ENCODE measurements at places on chromosomes 11 and 22.

GRCh38 chr11:76243957-76244285 is 37.6 kb upstream of the WNT11 start:
- DNase-seq, result no peak

DNA sequence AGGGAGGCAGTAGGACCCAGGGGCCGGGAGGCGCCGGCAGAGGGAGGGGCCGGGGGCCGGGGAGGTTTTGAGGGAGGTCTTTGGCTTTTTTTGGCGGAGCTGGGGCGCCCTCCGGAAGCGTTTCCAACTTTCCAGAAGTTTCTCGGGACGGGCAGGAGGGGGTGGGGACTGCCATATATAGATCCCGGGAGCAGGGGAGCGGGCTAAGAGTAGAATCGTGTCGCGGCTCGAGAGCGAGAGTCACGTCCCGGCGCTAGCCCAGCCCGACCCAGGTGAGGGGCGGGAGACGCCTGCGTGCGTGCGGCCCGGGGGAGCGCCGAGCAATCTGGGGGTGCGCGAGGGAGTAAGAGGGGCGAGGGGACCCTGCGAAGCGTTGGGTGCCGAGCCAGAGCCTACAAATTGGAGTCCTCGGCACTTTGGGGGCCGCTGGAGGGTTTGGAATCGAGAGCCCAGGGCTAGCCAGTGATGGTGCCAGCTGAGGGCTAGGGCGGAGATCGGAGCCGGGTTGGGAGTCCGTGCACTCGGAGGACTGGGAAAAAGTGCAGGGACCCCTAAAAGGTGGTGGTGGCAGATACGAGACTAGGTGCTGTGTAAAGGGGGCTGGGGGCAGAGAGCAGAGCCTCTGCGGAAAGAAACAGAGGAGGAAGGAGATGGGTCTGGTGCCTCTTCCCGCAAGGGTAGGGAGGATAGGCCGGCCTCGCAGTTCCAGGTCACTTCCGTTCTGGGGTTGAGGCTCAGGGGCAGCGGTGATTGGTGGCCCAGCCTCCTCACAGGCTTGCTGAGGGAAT is at the start of gene SERPINH1:
TSS of gene SERPINH1 (plus strand) at position 206 of the 788 bp plus-strand sequence. CDS start 4,097 bp downstream, outside the sequence.
- DNase-seq, result peak; percentile 70

DNA sequence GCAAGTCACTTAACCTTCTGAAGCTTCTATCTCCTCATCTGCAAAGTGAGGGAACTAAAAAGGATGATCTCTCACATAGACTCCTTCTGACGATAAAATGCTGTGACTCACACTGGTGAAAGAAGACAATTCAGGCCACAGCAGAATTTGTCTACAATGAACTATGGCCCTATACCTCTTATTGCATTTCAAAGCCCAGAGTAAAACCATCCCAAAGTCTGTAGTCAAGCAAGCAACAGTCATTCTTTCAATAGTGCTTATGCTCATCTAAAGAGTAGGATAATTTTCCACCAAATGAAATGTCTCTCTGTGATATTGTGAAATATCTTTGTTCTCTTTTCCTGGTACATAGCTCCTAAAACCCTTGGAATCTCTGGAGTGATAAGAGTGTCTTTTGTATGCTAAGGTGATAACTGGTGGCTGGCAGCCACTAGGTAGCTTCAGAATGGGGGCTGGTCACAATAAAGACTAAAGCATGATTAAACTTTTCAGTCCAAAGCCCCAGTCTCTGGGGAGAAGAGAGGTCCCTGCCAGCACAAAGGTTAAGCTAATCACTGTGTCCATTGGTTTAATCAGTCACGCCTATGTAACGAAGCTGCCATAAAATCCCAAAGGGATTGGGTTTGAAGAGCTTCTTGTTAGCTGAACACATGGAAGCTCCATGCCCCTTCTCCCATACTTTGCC is 30.8 kb downstream of the SYTL2 start:
- DNase-seq, result no peak

DNA sequence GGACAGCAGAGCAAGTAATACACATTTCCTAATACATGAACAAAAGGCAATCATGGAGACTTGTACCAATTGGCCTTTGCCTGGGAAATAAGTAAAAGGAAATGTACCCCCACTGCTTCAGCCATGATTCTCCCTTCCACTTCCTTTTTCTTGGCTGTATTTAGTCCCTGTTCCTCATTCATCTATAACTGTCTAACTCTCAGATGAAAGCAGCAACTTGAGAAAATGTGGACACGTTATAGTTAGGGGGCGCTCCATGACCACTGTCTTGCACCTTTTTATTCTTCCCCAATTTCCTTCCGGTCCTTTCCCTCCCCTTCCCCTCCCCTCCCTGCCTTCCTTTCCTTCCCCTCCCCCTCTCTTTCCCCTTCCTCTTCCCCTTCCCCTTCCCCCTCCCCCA is 61.3 kb upstream of the BARX2 start:
- no peak for DNase-seq

DNA sequence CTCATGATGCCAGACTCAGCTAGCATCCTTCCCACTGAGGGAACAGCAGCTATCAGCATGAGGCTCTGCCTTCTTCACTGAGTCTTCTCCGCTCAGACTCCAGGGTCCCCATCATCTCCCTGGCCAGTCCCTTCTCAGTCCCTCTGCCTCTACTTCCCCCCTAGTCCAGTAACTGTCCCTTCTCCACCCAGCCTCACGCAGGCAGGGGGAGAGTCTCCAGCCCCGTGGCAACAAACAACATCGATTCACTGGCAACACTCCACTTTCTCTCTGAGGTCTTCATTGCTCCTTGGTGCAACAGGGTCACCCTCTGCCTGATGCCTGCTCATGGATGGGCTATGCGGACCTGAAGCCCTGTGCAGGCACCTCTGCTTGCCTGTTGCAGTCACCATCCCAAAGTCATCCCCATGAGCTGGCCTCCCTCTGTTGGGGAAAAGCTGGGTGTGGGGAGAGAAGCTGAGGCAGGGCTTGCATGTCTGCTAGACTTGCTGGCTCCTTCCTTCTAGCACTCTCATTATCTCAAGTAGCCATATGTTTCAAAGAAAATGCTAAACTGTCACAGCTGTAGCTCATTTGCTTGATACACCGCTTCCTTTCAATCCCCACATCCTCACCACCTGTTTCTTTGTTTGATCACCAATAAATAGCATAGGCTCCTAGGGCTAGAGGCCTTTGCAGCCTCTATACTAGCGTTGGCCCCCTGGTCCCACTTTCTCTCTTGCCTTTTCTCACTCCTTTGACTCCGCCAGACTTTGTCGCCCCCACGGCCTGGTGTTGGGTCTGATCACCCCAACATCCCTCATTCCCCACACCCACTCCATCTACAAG is 4.3 kb upstream of the BCR start:
- DNase-seq, result no peak

DNA sequence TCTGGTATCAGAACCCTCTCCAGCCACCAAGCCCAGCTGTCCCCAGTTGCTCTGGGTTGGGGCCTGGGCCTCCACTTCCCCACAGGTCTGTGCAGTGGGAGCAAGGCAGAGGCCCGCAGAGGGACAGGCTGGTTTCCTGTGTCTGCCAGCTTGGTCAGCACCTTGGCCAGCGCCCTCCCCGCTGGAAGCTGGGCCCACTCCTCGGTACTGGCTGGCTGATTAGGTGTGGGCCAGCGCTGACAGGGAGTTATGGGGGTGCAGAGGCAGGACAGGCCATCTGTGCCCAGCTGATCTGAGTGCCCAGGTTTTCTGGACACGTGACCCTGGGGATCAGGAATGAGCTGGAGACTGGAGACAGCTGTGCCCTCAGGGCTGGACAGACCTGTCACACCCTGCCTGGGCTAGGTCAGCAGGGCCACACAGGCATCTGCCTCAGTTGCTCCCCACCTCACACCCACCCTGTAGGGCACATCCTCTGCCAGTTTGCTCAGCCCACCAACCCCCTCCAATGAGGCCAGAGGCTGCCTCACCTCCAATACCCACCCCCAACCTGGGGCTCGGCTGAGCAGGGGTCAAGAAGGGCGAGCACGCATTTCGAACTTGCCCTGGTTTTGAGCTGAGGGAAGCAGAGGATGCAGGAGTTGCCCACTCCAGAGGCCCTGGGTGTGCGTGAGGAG is 175.3 kb downstream of the IGLL1 start:
- DNase-seq, result no peak

- DNase-seq, result no peak
Measured at GRCh38 chr11:41235668-41236067, 223.8 kb downstream of the LRRC4C start.

DNA sequence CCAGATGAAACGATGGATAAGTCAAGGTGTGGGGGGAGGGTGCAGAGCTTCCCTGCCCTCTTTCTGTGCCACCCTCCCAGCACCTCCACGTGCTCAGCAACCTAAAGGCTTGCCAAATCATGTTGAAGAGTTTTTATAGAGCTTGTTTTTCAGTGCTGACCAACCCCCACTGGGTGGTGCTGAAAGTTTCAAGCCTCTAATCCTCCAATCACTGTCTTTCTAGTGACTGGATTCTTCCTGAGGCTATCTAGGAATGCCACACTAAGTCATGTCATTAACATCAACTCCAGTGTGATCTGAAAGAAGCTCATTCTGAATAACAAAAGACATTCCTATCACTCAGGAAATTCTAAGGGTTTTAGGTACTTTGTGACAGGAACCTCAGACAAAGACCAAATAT is 382.6 kb downstream of the DYNC2H1 start:
- no peak for DNase-seq

DNA sequence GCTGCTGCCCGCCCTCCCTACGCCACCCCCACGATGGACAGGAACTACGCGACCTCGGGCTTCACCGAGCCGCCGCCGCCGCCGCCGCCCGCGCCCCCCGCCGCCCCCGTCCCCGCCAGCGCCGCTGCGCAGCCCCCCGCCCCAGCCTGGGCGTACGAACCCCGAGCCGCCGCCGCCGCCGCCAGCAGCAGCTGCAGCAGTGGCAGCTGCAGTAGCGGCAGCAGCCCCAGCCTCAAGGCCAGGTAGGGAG is 407 bp downstream of the QSER1 start:
- DNase-seq, result no peak

- DNase-seq, result no peak
Measured at GRCh38 chr11:75351541-75351790, at the start of gene ARRB1. ARRB1 (minus strand) TSS chr11:75351661; CDS start chr11:75351607, 54 bp downstream.

DNA sequence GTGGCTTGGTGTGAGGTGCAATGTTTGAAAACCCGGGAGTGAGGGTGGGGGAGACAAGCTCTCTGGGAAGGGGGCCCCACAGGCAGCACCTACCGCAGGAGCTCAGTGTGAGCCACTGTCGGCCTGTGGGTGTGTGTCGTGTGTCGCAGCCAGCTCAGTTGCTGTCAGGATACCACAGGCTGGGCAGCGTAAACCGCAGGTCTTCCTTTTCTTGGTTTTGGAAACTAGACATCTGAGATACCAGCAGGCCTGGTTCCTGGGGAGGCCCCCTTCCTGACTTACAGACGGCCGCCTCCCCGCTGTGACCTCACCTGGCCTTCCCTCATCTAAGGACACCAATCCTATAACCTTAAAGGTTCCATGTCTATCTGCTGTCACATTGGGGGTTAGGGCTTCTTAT is 19.4 kb downstream of the IRF7 start:
- DNase-seq, result no peak

- DNase-seq, result no peak
Measured at GRCh38 chr11:118232659-118233058, 7.8 kb upstream of the JAML start.
